ENCODE measurements at places on chromosomes 7 and 10. TPM values are rescaled to one million over a fixed set of nuclear protein-coding genes. Genes with fewer than 3 reads are reported as not detected.

The TUBAL3 gene
- total RNA-seq, result not detected

The TEX36 gene
- total RNA-seq, result not detected

The RPEL1 gene
- total RNA-seq, result not detected

The CFAP43 gene
- total RNA-seq, result not detected

The ITGB8 gene
- 2.1 TPM for total RNA-seq

The XRCC2 gene
- 1.1 TPM for total RNA-seq

The NACAD gene
- total RNA-seq, result 0.07 TPM

The TMEM225B gene
- 1.1 TPM for total RNA-seq

The PKD2L1 gene
- total RNA-seq, result not detected

The KLF14 gene
- total RNA-seq, result not detected

The EGR2 gene
- total RNA-seq, result 7.5 TPM

GRCh38 chr7:78953726-78954363 is 499.6 kb downstream of the MAGI2 start:
- no peak for DNase-seq

DNA sequence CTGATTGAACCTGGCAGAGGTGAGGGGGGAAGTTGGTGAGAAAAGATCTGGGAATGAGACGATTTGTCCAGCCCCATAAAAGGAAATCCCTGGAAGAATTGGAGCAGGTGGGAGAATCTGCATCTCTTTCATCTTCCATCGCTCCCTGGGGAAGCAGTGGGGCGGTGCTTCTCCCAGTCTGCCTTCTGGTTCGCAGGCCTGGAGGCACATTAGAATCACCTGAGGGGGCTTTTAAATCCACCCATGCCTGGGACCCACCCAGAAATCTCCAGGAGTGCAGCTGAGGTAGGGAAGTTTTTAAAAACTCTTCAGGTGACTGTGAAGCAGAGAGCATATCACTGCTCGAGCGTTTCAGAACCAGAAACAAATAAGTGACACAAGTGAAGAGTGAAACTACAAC is 26.7 kb upstream of the SYPL1 start:
- DNase-seq, result no peak

GRCh38 chr7:148241700-148242293 is 348.8 kb upstream of the C7orf33 start:
- DNase-seq, result no peak

GRCh38 chr7:32059289-32060011 is 10.8 kb downstream of the PDE1C start:
- DNase-seq, result no peak

GRCh38 chr7:123260428-123260960 is 60.7 kb upstream of the SLC13A1 start:
- DNase-seq, result no peak

DNA sequence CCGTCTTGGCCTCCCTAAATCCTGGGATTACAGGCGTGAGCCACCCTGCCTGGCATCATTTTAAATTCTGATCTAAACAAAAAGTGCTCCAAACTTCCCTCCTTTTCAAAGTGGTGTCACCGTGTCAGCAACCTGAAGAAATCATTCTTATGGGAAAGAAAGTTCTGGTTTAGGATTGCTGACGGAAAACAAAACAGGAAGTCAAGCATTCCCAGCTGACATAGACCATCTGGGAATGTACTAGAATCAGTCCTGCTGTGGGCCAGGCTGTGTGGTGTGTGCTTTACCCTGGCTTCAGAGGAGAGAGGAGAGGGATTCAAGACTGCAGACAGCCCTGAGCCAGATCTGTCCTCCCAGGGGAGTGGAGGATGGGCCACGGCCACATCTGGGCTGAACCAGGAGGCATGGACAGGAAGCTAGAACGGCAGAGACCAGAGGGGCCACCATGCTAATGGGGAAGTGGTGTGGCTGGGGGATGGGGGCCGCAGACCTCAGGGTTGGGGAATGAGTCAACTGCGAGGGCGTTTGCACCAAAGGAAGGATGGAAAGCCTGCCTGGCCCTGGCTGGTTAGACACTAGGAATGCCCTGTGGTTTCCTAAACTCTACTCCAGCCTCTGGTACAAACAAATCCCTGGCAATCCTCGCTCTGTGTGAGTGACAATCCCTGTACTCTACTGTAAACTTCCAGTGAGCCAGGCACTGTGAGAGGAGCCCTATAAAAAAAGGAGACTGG is 16.7 kb upstream of the CLIP2 start:
- DNase-seq, result peak; percentile 16

DNA sequence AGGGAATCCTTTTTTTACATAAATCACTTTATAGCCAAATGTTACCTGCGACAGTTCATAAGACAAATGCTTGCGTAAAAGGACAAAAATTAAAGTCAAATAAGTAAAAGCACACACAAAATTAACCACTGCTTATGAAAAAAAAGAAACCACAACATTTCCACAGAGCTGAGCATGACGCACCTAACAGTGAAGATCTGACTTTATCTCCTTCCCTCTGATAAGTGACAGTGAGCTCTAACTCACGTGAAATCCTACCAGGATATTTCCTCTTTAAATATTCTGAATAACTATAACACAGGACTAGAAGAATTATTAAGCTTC is 225.5 kb downstream of the SFMBT2 start:
- DNase-seq, result no peak

DNA sequence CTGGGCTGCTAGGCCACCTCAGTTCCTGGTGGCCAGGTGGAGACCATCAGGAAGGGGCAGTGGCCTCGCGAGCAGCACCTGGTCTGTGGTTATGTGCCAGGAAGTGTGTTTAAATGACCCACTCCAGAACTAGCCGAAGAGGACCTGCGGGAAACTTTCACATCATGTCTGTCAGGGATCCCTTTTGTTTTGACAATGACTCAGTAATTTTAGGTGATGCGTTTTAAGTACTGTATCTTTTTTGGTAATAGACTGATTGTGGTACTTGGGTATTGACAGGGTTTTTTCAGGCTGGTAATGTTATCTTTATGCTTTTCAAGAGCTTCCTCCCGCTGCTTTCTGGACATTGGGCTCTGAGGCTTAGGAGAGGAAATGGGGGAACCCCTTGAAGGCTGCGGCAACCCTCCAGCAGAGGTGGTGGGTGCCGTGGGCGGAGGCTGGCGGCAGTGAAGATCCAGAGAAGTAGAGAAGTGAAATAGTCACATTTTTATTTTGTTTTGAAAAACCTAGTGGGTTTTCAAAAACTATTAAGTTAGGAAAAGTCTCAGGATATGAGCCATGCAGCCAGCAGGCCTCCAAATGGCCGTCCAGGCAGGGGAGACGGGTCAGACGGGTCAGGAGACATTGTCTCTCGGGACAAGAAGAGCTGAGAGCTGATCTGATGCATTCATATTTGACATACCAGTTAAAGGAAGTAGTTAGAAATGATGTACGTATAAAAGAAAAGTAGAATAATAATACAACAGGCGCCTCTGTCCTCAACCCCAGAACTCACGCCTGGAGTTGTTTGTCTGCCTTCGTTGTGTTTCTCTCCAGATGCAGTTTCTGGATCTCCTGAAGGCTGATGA is 27.7 kb downstream of the PPP2R2D start:
- no peak for DNase-seq

GRCh38 chr7:76122516-76123239 is 74.8 kb downstream of the MDH2 start:
- DNase-seq, result no peak

- no peak for DNase-seq
These were observed 138.6 kb downstream of the LHPP start for GRCh38 chr10:124600051-124600880.

DNA sequence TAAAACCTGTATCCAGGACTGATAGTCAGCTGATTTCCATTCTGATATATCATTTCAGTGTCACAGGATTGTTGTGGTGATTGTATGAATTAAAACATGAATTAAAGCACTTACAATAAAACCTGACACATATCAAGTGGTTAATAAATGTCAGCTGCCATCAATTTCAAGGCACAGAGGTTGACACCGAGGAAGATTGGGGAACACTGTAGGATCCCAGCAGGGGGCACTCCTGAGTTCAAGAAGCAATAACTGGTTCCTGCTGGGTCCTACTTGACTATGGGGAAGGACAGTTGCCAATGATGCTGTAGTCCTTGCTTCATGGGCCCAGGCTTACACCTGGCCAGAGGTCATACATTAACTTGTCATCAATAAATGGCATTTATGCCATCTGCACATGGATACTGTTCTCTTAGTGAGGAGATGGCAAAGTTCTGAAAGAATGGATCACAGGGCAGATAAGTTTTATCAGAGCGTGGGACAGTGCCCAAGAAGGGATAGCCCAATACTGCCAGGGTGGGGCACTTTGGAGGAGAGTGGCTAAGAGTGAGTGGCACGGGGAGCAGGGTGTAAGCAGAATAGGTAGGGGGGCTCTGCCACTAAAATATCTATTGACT is 24.1 kb downstream of the FZD1 start:
- DNase-seq, result peak; percentile 20

Measured in CD4-positive, CD25-positive, alpha-beta regulatory T cell (primary cell).